Activated CD4-positive, alpha-beta T cell treated with anti-CD3 and anti-CD28 coated beads, Interleukin-2, amount 10 ng/mL, durations not matched to agents 7 days and 5 days (primary cell): ENCODE measurements at places on chromosomes 2 and 18.
A peak's percentile ranks its signal among the peaks of the same experiment; 100 is the strongest.

DNA sequence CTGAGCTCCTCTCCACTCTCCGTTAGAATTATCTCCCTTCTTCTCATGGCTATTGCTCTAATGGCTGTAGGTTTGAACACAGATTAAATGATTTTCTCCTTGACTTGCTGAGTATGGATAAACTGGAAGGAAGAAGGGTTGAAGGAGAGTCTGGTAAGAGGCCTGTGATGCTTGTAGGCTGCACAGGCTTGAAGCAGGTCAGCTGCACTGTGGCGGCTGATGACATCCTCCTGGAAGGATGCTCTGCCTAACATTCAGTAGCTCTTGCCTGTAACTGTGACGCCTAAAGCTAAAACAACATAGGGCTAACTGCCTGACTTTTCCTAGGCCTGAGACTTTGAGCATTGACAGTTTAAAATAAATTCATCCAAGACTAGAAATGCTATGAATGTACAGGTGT is 166.3 kb downstream of the MREG start:
- no peak for DNase-seq

GRCh38 chr2:156907806-156908205 is 349.7 kb upstream of the GALNT5 start:
- no peak for DNase-seq

GRCh38 chr2:240023792-240024191 is 1.4 kb downstream of the NDUFA10 start:
- DNase-seq = no peak

DNA sequence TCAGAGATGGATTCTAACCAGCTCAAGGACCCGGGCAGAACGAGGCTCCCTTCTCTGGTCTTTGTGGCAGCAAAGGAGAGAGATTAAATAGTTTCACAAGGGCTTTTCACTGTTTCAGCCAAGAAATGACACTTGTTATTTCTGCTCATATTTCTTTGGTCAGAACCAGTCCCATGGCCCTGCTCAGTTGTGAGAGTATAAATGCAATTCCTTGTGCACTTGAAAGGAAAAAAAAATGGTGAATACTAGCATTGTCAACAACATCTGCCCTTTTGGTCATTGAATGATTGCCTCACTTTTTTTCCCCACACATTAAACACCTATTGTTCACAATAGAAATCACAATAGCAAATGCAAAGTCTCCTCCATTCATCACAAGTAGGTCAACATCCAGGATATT is 104.4 kb downstream of the RDH14 start:
- no peak for DNase-seq

GRCh38 chr2:136110526-136110925 is 7.4 kb downstream of the CXCR4 start:
- DNase-seq = no peak

DNA sequence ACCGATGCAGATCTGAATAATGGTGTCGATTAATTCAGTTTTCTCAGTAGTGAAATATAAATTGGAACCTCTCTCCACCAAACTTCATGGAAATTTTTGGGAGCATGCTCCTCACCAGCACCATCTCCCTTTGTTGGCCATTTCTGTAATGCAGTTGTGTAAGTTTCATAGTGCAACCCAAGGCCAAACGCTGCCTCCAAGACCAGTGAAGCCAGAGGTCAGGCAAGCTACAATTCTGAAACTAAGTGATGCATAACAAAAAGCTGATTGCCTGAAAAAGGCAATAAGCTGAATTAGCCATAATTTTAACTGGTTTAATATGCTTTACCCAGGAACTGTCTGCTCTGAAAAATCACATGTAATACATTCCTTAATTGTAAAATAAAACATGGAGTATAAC is 138.3 kb upstream of the TACR1 start:
- DNase-seq = no peak

DNA sequence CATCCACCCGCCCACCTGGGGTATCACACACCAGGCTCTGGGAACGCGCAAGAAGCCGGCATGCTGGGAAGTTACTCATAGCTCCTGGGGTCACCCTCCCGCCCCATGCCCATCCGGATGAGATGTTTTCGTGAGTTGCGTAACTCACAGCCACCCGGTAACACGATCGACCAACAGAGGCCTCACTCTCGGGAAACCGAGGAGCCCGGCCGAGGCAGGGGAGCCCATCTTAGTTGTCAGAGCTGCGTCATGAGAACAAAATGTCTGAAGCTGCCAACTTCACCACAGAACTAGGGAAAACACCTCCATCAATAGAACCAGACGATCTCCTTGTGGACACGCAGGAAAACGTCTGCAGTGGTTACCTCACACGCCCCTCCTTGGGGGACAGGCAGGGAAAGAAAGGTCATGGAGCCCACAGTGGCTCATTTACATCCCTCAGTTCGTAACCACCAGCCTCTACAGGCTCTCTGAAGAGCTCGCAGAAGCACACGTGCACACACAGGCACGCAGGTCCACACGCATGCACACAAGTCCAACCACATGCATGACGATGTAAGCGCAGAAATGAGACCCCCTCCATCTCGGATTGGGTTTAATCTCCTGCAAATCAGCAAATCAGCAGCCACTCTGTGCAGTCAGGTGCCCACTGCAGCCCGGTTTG is 26.2 kb downstream of the ADI1 start:
- no peak for DNase-seq

- DNase-seq = peak; percentile 80
Measured at GRCh38 chr2:217988014-217988839, 14.6 kb downstream of the TNS1 start.

DNA sequence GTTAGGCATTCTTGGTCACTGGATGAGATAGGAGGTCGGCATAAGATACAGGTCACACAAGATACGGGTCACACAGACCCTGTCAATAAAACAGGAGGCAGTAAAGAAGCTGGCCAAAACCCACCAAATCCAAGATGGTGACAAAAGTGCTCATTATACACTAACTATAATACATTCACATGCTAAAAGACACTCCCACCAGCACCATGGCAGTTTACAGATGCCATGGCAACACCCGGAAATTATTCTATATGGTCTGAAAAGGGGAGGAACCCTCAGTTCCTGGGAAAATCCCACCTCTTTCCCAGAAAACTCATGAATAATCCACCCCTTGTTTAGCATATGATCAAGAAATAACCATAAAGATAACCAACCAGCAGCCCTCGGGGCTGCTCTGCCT is 56.0 kb upstream of the PTPRM start:
- DNase-seq = no peak

DNA sequence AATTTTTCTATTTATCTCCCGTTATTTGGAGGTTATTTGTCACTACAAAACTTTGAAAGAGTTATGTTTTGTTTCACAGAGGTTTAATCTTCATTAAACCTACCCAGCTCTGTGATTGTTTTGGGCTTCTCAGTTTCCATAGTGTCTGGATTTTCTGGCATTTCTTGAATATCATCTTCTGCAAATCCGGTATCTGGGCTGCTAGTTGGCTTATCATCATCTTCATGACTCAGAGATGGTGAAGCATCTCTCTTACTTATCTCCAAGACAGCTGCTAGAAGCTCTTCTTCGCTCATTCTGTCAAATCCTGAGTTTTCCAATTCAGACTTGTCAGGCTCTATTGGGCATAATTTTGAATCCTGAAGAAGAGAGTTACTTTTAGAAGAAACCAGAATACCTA is 55.6 kb downstream of the VIL1 start:
- no peak for DNase-seq

GRCh38 chr2:55786280-55786679 is 92.6 kb upstream of the PNPT1 start:
- DNase-seq = no peak

GRCh38 chr2:119315241-119315925 is 51.3 kb downstream of the C2orf76 start:
- no peak for DNase-seq

DNA sequence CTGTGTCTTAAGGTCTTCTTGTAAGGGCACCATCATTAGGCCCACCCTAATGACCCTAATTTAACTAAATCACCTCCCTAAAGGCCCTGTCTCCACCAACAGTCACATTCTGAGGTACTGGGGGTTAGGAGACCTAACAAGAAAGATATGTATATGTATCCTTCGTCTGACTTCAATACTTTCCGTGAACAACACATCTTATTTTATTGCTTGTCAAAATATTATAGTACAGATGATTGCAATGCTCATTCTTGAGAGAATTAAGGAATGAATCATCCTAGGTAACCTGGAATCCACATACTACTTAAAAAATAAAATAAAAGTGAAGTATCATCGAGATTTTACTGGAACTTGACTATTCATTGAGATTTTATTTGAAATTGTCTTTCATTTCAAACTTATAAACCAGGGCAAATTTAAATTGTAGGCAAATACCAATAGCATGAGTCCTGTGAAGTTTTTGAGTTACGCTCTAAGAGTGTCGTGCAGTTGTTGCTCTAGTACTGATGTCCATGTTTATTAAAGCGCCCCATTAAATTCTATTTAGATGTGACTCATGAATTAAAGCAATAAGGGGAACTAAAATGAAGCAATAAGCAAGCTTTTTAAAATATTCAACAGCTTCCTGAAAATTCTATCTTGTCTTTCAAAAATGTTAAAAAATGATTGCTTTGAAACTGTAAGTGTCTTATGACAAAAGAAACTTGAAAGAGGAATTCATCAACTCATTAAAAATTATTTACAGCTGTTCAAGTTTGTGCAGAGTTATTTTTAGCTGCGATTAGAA is 40.0 kb downstream of the CCDC102B start:
- no peak for DNase-seq

DNA sequence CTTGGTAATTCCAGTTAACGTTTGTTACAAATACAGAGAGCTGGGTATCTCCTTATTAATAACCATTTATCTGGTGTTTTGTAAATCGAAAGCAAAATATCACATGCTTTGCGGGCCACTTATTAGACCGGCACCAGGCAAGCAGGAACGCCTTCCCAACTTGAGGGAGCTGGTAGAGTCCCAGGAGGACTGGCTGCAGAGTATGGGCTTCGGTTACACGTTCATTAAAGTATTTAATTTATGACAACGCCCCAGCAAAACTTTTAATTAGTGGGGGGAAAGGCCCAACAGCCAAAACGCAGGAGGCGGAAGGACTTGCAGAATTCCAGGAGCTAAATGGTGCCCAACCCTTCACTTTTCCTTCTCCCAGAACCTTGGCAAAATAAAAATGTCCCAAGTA is 3.7 kb downstream of the SMAD7 start:
- no peak for DNase-seq

- DNase-seq = no peak
Measured at GRCh38 chr2:109345653-109346480, 216.9 kb downstream of the SH3RF3 start.

- DNase-seq = no peak
Measured at GRCh38 chr2:209986415-209986814, 16.0 kb upstream of the RPE start.

GRCh38 chr2:157159221-157159934 is 98.1 kb upstream of the GALNT5 start:
- no peak for DNase-seq
